ENCODE measurements at places on chromosomes 3 and 15.

DNA sequence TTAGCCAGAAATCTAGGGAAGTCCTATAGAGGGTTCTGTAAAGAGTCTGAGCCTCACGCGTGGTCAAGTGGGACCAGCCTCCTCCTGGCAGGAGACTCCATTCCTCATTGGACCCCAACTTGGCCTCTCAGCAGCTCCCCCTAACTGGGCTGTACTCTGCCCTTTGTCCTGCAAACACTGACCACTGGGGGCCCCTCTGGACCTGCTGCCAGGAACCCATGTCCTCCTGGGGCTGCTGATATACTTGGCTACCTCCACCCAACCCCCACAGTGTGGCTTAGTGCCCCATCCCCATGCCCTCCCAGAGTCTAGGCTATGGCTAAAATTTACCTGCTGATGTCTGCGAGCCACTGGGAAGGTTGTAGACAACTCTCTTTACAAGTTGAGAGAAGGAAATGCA, 62.7 kb downstream of the UBP1 start:
- no peak for DNase-seq

DNA sequence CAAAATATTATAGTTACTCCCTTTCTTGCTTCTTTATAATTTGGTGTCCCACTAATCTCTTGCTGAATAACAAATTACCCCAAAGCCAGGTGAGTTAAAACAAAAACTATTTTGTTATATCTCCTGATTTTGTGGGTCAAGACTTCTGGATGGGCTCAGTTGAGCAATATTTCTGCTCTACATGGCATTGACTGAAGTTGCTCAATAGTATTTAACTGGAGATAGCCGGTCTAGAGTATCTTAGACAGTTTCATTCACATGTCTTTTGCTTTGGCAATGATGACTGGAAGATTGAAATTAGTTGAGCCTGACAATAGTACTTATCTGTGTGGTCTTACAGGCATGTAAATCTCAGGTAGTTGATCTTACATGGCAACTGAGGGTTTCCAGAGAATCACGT, 51.0 kb upstream of the TP63 start:
- no peak for DNase-seq

DNA sequence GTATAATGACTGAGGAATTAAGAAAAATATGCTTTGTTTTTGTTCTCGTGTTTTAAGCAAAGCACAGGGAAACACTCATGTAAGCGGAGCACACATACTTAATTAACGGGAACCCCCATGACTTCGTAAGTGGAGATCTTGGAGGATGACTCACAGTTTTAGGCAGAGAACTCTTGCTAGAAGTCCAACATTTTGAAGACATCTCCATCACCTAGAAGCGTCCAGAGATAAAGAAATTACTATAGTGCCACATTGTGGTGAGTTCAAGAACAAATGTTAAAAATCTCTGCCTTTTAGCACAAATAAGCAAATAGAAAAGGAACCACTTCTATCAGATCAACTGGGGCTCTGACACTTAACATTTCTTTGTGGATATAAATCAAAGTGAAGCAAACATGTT, 194.1 kb upstream of the ARHGEF26 start:
- DNase-seq, result no peak

- DNase-seq, result no peak
Measured at GRCh38 chr3:125280668-125281361, 68.3 kb upstream of the SLC12A8 start.

GRCh38 chr3:49813497-49814174, at the start of gene UBA7:
Gene UBA7 (minus strand): TSS chr3:49813953. CDS start chr3:49813787, 166 bp downstream.
- DNase-seq, result no peak

DNA sequence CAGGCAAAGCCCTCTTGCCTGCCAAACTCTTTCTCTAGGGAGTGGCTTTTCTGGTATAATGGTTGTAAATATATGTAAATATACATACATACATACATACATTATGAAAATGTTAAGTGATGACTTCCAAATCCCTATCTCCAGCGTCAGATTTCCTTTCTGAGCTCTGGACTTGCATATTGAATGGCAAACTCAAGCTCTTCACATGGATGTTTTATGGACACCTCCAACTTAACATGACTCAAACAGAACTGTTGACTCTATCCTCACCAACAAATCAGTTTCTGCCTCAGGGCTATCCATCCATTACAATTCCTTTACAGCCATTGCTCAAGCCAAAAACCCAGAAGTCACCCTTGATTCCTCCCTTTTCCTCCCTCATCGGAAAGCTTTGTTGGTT, 45.1 kb downstream of the ADAMTSL3 start:
- no peak for DNase-seq

- no peak for DNase-seq
Measured at GRCh38 chr3:41508063-41508696, 308.9 kb downstream of the CTNNB1 start.

Data from activated CD4-positive, CD25-positive, alpha-beta regulatory T cell treated with anti-CD3 and anti-CD28 coated beads, Interleukin-2, amount 50 U/mL, for 16 hours (primary cell).